ENCODE measurements at places on chromosomes 3 and 15. TPM values are rescaled to one million over a fixed set of nuclear protein-coding genes. Genes with fewer than 3 reads are reported as not detected.

TM4SF4 gene
- total RNA-seq = 1.6 TPM

GRCh38 chr15:89131731-89132130 is 43.5 kb downstream of the ABHD2 start:
- DNase-seq = no peak

DNA sequence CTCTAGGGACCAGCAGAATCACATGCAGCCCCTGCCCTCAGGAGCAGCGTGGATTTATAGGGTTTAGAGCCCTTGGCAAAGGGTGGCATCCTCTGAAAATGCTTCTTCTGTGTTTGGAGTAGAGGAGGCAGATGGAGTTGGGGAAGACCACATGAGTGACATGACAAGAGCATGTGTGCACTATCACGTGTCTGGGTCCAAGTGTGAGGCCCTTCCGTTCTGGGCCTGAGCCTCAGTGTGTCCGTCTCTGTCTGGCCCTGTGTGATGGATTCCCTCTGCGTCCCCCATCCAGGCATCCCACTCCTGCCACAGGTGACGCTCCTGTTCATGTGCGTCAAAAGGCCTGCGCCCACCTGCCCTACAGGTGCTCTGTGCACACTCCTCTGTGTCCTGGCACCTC is 30.1 kb downstream of the FGD5 start:
- no peak for DNase-seq

DNA sequence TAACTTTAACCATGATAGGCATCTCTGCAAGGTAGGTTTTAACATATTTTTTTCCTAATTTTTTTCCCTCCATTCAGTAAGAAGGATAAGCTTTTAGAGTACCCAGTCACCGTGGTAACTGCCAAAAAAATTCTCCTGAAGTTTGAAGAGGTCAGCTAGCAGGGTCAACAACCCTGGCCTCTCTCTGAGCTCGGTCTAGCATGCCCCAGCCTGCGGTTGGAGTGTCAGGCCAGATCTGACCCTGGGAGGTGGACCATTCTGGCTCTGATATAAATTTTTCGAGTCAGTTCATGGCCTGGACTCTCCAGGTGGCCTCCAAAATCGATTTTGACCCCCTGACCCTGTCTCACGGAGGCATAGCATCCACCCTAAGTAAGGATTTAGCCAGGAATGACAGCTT is 29.7 kb downstream of the SOX2 start:
- DNase-seq = no peak

DNA sequence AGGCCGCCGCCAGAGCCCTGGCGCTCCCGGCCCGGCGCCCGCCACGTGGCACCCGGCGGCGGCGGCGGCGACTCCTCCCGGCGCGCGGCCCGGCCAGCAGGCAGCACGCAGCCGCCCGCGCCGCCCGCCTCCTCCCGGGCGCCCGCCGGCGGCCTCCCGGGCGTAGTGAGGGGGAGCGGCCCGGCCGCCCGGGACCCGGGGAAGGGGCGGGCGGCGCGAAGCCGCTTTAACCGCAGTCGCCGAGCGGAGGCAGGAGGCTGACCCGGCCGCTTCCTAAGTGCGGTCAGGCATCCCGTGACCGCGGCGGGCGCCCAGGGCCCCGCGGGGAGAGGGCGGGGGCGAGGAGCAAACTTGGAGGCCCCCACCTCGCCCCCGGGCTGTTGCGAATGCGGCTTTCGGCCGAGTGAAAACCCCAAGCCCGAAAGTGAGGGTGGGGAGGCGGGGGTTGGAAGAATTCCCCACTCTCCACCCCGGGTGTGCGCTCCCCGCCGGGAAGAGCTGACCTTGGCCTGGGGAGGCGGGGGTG is 1.7 kb upstream of the HES1 start:
- DNase-seq = peak; percentile 69

GRCh38 chr3:188486126-188486525 is 332.2 kb downstream of the LPP start:
- DNase-seq = no peak

GRCh38 chr3:57128826-57129667 is 36.1 kb downstream of the IL17RD start:
- DNase-seq = no peak

GRCh38 chr3:168467115-168467714 is 371.5 kb upstream of the GOLIM4 start:
- no peak for DNase-seq

- no peak for DNase-seq
These were observed 18.1 kb downstream of the CSRNP1 start for GRCh38 chr3:39135170-39135805.

DNA sequence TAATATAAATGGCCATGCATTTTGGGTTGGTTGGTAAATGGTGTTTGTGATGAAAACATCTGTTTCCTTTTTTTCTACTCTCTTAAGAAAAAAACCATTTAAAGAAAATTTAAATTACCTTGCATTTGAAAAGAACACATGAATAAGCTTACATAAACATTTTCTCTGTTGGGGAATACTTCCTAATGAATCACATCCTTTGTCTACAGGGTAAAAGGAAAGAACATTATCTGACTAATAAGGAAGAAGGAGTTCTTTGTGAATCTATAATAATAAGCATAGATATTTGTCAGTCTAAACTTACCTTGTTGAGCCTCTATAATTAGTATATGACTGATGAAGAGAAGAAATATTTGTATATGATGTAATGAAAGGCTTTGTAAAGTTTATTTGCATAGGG is 254.1 kb upstream of the ZNF717 start:
- DNase-seq = no peak

- no peak for DNase-seq
These were observed 157.9 kb downstream of the FAM43A start for GRCh38 chr3:194843556-194843955.

GRCh38 chr3:13788522-13789424 is 91.1 kb downstream of the WNT7A start:
- no peak for DNase-seq

DNA sequence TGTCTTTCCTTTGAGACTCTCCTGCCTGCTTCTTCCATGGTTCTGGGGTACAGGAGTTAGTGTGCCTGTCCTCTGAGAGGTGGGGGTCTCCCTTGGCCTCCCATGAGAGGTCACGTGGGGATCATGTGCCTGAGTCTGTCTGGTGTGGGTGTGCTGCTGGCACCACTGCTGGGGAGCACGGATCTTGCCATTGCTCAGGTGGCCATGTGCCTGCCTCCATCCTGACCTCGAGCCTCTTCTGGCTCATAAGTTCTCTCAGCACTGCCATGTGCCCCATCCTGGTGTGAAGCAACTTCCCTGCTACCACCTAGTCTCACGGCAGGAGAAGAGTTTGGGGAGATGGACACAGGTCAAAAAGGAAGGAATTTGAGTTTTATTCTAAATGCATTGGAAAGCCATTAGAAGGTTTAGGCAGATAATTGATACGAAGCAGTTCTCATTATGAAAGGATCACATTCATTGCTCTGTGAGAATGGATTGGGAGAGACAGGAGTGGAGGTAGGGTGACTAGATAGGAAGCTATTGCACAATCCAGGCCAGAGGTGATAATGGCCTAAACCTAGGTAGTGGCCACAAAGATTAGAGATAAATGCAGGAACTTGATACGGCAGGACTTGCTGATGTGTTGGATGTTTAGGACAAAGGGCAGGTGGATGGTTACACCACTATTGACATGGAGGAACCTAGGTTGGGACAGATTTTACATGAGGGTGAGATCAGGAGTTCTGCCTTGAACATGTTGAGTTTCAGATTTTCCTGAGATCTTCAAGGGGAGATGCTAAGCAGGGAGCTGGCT is 173.0 kb upstream of the RORA start:
- no peak for DNase-seq

TLR9 gene
- not detected for total RNA-seq

NEK4 gene
- 30.0 TPM for total RNA-seq

GRCh38 chr3:151074256-151074655 is 11.2 kb upstream of the MED12L start:
- no peak for DNase-seq

DNA sequence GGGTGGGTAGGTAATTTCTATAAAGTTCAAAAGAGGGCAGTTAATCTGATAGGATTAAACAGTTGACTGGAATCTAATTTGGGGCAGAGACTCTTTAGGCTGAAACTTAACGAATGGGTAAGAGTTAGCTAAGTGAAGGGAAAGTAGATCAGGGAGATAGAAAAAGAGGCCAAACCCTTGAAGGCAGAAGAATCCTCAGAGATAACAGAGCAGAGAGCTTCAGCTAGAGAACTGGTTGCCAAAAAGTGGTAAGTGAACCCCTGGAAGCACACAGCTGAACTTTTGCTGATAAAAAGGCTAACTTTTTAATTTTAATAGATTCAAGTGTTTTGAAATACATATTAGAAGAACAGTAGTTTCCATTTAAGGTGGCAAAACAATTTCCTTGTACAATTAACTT is 99.2 kb downstream of the FHIT start:
- no peak for DNase-seq

- no peak for DNase-seq
These were observed 56.8 kb upstream of the INSYN1 start for GRCh38 chr15:73809728-73810501.

HHLA2 gene
- total RNA-seq = 1.6 TPM

ABHD17C gene
- total RNA-seq = 5.2 TPM

ZNF80 gene
- 0.33 TPM for total RNA-seq

- no peak for DNase-seq
These were observed 88.9 kb upstream of the THBS1 start for GRCh38 chr15:39491886-39492490.

DNA sequence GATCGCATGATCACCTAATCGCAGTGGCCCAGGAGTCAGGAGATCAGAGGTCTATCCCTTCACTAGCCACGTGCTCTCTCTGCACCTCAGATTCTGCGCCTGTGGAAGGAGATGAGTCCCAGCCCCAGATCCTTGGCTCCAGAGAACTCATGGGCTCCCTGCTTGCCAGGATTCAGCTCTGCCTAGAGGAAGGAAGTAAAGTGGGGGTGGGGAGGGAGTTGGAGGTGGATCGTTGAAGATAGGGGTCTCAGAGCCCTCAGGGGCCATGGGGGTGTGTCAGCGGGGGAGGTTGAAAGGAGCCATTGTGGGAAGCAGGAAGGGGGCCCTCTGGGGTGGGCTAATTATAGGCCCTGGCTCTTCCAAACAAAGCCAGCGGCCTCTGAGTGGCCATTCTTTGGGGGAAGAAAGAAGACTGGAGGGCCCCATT is 11.3 kb upstream of the STRA6 start:
- DNase-seq = no peak

- no peak for DNase-seq
These were observed 5.6 kb upstream of the MECOM start for GRCh38 chr3:169668957-169669741.

PPP1R14D gene
- total RNA-seq = 1.3 TPM

MORF4L1 gene
- 350 TPM for total RNA-seq

ANAPC13 gene
- 66.1 TPM for total RNA-seq

RBP2 gene
- total RNA-seq = not detected

DNA sequence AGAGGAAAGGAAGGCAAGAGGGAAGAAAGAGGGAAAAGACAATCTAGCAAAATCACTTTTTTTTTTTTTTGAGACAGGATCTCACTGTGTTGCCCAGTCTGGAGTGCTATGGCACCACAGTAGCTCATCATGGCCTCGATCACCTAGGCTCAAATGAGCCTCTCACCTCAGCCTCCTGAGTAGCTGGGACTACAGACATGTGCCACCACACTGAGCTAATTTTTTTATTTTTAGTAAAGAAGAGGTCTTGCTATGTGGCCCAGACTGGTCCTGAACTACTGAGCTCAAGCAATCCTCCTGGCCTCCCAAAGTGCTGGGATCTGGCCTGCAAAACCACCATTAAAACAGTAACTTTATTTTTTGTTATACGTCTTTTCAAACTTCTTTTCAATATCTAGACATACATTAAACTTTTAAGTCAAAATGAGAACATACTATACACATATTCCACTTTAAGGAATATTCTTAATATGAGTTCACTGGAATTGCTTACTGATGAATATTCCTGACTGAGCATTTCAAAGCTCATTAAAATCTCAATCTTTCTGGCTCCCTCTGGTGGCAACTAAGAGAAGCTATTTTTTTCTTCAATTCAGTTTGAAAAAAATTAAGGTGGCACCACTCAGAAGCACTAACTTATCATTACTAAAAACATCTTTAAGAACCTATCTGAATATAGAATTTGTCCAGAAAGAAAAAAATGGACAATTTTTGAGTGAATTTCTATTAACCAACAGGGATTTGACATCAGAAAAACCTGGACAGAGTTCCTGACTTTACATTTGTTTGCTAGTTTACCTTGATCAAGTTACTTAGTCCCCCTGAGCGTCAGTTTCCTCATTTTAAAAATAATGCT is 40.9 kb downstream of the UACA start:
- no peak for DNase-seq

PGBD4 gene
- total RNA-seq = 0.64 TPM

SI gene
- not detected for total RNA-seq

GRCh38 chr3:58417075-58417474 is 16.6 kb downstream of the PDHB start:
- DNase-seq = no peak

DNA sequence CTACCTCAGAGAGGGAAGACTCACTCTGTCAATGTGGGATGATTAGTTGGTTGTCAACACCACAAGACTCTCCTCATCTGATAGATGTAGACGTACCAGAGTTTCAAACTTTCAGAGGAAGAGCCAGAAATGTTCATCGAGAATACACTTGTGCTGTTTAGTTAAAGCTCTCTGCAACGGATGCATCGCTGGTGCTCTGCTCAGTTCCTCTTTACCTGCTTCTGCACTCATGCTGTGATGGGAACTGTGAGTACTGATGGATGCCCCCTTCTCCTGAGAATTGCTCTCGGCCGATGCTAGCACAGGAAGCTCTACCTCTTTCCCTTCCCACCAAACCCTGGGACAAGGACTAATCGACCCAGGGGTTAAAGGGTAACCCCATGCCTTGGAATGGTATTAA is 51.8 kb upstream of the CCDC54 start:
- DNase-seq = no peak

SNX22 gene
- total RNA-seq = 0.98 TPM

NDN gene
- 105 TPM for total RNA-seq

DNA sequence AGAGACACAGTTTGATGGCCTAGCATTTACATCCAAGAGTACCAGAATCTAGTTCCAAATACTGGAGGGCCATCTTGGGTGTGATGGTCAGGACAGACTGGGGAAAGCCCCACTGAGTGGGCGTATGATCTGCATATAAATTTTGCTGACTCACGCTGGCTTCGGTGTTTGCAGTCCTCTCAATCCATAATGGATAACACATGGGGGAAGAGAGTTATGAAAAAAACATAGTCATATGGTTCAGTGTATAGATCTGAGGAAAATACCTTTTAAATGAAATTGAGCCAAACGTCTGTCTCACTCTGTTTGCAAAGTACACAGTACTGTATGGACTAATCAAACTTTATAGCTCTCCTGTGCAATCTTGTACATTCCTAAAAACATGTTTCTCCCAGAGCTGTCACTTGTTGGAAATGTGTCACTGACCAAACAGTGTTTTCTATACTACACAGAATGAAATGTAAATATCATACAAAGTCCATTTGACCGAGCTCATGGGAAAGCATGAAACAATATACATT is 125.3 kb upstream of the THBS1 start:
- DNase-seq = no peak

CYFIP1 gene
- 128 TPM for total RNA-seq

DNA sequence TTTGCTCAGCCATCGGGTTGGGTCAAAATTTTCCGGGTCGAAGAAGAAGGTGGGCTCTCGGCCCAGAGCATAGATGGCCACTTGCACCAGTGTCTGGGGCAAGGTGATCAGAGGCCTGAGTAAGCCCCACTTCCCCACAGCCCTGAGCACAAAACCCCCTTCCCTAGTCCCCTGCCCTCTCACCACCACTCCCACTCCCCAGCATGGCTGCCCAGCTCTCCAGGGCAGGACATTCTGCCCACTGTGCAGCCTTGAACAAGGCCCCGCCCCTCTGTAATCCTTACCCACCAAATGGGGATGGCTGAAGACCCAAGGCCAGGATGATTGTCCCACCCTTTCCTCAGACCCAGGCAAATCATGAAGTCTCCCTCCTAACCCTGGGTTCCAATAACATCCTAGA is 28.8 kb downstream of the CYP11A1 start:
- no peak for DNase-seq

MUC4 gene
- not detected for total RNA-seq

IL17RE gene
- total RNA-seq = 11.5 TPM

COL6A6 gene
- 0.32 TPM for total RNA-seq
